Heart left ventricle (tissue), 16 donors: ENCODE measurements at places on chromosomes 12 and 14.

DNA sequence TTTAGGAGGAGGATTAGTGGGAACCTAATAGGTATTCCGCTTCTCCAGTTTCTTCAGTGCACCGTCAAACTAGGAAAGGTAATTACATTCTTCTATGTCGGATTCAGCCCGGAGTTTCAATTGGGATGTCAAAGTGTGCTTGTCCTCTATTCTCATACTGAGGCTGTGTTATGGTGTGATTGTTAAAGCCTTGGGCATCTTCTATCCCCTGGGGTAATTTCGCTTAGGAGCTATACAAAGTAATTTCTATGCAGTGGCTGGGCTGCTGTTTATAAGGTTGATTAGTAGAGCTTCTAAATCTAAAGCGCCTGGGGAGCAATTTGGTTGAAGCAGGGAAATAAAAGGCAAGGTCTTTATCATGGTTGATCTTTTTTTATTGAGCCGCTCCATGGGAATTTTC is 399.6 kb downstream of the ZFP36L1 start:
- DNase-seq, result no peak

DNA sequence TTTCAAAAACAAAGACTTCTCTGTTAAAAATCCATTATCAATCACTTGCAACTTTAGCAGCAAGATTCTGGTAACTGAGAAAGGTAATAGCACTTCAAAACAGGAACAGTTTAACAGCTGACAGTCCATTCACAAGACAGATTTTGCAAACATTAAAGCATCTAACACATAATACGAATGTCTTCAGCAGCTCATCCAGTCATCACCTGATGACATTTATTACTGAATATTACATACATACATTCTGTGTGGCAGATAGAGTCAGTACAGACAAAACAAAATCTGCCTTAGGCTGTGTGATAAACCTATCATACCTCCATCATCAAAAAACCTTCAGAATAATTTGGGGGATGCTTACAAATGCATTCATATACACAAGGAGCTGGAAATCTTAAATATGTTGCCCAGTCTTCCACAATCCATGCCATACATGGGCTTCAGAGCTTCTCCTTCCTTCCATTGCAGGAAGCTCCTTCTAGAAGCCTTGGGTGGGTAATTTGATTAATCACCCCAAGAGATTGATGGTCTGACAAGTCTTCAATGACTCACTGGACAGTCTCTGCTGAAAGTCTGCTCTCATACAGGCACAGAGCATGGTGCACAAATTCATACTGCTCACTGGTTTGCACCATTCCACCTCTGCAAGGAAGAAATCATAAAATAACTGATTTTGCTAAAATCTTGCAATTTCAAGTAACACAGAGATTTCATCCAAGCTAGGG is 1.6 kb upstream of the PTPRB start:
- no peak for DNase-seq

GRCh38 chr14:102911991-102912761 is 10.3 kb upstream of the AMN start:
- DNase-seq, result no peak

DNA sequence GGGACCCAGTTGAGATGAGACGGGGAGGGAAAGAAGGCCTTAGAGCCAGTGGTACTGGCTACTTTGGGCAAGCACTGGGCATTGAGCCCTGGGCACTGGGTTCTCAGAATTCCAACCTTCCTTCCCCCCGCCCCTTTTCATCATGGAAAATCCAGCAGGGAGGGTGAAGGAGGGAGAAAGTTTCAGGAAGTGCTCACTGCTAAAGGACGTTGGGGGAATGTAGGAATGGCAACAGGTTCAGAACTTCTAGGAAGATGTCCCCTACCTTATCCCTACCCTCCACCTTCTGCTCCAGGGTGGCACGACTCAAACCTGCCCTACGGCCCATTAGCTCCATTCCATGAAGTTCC is 4.2 kb upstream of the TNS2 start:
- peak; percentile 32 for DNase-seq

DNA sequence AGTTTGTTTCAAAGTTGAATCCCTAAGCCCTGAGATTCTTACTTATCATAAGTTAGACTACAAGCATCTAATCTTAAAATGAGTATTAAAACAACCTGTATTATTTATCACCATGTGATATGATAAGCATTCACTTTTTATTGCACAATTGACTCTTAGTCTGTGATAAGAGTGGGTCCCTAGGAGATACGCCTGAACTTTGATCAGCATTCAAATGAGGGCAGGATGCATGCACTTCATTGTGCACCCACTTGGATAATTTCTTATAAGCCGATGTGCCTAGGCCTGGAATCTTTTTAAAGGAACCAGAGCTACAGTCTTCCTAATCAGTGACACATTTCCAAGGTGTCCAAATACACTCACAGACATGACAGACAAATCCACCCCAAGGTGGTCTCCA is 31.4 kb upstream of the SPTLC2 start:
- no peak for DNase-seq

DNA sequence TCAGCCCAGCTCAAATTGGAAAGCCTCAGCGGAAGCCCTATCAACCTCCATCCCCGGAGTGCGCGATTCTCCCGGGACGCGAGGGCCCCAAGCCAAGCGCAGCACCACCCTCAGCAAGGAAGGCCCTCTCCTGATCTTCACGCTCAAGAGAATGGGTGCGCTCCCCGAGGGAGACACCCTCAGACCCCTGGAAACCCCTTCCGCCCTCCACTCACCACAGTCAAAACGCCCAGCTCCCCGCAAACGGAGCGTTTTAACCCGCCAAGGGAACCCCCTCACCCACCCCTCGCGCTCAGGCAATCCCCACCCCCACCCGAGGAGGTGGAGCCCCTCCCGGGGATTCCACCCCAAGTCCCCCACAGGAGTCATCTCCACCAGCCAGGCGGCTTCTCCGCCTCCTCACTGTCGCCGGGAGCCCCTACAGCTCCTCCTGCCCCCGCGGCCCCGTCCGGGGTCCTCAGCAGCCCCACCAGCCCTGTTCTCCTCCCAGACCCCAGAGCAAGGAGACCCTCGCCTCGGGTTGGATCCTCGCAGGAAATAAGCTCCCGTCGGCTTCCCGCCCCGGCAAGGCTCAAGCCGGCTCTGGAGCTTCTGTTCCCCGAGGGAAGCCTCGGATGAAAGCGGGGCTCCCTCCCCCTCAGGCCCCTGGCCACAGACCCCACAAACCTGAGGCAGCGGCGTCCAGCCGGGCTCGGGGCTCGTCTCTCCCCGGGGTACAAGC is 507 bp downstream of the BAZ2A start:
- peak; percentile 45 for DNase-seq

DNA sequence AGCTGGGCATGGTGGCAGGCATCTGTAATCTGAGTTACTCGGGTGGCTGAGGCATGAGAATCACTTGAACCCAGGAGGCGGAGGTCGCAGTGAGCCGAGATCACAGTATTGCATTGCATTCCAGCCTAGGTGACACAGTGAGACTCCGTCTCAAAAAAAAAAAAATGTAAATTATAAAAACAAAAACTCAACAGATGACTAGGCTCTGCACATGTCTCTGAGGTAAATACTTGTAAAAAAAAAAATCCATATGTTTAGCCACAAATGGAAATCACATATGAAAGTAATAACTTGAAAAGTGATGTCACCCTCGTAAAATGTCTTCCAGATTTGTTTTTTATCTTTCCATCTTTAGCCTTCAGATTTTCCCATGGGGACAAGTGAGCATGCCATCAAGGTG is 85.0 kb downstream of the KICS2 start:
- DNase-seq, result no peak

DNA sequence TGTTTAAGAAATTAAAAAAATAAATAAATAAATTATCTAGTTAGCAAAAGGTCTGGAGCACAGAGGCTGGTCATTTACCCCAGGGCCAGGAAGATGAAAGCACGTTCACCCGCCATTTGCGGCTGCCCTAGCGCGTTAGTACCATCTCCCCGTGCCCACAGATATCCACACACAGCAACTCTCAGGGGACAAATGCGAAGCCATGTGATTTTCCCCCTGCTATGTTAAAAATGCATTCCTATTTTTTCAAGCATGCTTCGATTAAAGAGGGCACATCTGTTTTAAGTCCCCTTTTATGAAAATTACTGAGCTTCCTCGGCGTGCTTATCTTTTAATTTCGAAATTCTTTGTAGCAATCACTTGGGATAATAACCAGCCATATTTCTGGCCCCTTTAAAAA is 56.9 kb upstream of the PIWIL1 start:
- DNase-seq, result no peak

GRCh38 chr12:52139579-52140062 is 52.2 kb downstream of the KRT80 start:
- no peak for DNase-seq

DNA sequence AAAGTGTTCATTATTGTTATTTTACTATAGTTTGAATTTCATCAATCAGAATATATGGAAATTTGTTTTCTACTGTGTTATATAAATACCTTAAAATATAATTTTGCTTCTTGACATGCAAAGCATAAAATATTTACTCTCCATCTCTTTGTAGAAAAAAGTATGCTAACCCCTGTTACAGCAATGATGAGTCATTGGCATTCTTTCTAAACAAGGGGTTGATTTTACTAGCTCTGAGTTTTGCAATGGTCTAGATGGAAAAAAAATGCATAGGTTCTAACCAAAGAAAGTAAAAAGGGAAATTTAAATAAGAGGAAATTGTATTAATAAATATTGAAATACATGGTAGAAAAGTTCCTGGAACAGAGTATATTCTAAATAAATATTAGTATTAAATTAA is 990.2 kb upstream of the ATXN7L3B start:
- DNase-seq, result no peak

GRCh38 chr12:107318556-107318805 is 225.1 kb upstream of the CRY1 start:
- peak; percentile 28 for DNase-seq

GRCh38 chr12:121789800-121790728 is 3.4 kb downstream of the RHOF start:
- DNase-seq, result peak; percentile 90

DNA sequence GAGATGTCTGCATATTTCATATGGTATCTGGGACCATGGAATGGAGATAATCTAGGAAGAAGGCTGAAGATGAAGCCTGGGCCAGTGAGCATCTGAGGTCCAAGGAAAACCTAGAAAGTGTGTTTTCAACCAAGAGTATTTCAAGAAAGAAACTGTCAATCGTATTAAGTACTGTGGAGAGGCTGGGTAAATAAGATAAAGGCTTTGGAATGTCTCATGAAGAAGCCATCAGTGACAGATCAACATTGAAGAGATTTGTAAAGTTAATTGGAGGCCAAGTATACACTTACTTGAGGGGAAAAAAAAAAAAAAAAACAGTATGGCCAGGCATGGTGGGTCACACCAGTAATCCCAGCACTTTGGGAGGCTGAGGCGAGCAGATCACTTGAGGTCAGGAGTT is 48.9 kb downstream of the SINHCAF start:
- no peak for DNase-seq

DNA sequence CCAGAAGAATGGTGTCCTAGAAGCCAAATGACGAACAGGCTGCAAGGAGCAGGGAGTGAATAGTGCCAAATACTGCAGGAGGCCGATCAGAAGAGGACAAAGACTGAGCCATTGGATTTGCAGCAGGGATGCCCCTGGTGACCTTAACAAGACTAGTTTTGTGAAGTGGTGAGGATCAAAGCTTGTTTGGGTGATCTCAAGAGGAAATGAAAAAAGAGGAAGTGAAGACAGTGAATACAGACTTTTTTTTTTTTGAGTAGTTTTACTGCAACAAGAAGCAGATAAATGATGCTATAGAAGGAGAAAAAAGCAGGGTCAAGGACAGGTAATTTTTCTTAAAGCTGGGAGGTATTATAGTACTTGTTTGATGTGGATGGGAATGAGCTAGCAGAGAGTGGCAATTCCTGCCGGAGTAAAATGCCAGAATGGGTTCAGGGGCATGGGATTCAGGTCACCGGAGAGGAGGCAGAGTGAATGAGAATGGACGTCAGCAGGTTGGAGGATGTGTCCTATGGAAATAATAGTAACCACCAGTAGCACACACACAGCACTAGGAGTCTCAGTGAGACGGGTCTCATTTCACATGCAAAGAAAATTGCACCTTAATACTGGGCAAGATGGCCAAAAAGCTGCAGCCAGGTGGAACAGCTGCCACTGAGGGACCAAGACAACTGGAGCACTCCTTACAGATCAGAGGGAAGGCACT is 345.8 kb upstream of the CCDC196 start:
- no peak for DNase-seq

- DNase-seq, result no peak
Observed at GRCh38 chr14:68634874-68635595, 157.8 kb downstream of the ZFP36L1 start.

DNA sequence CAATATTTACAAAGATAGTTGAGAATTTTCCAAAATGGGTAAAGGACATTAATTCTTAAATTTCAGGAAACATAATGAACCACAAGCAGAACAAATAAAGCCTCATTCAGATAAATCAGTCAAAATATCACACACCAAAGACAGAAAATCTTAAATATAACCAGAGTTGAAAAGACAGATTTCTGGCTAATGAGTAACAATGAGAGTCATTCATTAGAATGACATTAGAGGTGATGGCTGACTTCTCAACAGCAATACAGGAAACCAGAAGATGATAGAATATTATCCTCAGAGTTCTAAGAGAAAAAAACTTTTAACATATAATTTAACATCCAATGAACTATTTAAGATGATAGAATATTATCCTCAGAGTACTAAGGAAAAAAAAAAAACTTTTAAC is 124.2 kb downstream of the DENND5B start:
- DNase-seq, result no peak

DNA sequence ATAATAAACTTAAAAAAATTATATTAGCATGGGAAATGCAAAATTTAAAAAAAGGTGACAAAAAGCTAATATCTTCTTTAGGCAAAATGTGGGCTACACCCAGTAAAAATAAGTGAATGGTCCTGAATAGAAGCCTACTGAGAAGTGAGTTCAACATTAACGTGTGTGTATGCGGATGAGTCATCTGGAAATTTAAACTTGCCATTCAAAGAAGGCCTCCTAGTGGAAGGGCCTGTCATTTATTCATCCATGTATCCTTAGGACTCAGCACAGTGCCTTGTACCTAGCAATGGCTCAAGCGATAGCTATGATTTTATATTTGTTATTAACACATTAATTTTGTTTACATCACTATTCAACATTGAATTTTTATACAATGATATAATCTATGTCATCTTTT is 226.2 kb downstream of the NUBPL start:
- no peak for DNase-seq

GRCh38 chr12:1007994-1008393 is 17.0 kb downstream of the ERC1 start:
- DNase-seq, result no peak

DNA sequence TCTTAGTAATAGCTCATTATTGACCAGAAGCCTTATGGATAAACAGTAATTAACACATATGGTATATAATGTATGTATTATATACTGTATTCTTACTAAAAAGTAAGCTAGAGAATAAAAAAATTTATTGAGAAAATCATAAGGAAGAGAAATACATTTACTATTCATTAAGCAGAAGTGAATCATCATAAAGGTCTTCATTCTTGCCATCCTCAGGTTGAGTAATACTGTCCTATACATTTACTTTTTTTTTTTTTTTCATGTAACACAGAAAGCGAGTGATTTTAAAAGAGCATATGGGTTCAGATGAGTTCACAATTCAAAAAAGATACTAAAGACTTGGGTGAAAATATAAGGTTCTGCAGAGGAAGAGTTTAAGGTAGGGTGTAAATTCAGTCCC is 152.5 kb downstream of the TGFB3 start:
- no peak for DNase-seq
